Activated T-helper 1 cell treated with anti-CD3 and anti-CD28 coated beads, Interleukin-2, amount 50 U/mL, for 16 hours (primary cell): ENCODE measurements at places on chromosomes 3 and 15.

DNA sequence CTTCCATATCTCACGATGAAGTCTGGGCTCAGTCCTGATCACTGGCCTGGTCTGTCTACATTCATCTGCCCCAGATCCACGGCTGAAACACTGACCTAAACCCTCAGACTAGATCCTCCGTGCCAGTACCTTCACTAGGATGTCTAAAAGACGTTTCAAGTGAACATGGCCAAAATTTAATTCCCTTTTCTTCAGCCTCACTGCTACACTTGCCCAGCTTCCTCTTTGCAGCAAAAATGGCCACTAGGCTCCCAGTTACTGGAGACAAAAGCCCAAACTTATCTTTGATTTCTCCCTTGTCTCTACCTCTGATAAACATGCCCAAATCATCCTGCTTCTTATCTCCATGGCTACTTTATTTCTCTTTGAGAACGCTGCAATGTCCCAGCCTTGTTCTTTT is 1.7 kb downstream of the RASSF1 start:
- no peak for DNase-seq

DNA sequence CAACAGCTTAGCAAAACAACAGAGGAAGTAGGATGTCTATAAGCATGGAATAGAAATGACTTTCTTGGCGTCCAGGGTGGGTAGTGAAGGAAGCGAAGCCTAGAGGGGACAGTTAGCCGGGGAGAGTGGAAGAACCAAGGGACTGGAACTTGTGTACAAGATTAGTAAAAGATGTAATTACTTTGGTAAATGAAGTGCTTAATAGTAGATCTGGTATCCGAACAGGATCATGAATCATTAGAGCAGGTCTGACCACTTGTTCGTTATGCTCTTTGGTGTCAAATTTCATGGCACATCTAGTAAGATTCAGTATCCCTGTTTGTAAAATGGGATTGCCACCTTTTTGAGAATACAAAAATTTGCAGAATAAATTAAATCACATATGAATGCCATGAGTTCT is 112.5 kb upstream of the MLF1 start:
- DNase-seq: no peak

DNA sequence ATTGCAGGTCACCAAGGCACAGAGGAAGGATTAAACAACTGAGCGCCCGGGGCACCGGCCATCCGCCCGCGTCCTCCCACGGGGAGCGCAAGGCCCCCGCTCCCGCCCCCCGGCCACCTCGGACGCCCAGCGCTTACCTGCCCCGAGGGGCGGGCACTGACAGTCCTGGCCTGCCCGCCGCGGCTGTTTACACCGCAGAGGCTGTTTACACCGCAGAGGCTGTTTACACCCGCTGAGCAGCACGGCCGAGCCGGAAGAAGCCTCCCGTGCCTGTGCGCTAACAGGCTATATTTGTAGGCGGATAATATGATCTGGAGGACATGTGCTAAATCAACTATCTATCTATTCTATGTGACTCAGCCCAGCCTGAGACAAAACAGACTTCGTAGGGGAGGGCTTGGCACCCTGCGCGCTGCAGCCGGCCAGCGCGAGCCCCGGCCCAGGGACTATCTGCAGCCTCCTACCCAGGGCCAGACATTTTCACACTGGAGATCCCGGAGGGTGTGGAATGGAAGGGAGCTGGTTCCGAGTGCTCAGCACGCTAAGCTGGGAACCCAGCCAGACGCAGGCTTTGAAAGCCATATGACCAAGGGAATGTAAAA is at the start of gene LRRC2:
TSS of gene LRRC2 (minus strand) at position 263 of the 602 bp plus-strand sequence. CDS start 14,711 bp downstream, outside the sequence.
- peak; percentile 20 for DNase-seq

- DNase-seq: no peak
These were observed 60.8 kb upstream of the ARHGEF3 start for GRCh38 chr3:56862352-56863062.

DNA sequence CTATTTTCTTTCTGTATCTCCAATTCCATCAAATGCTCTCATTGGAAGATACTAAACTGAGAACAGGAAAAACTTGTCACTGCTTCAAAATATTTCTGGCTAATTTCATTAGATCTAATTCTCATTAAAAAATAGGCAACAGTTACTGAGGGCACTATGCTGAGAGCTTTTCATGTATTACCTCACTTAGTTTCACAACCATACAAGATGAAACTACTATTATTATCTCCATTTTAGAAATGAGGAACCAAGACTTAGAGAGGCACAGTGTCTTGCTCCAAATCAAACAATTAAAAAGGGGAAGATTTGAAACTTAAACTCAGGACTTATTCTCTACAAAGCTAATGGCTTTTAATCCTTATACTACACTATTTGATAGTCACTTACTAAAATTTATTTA is 7.2 kb upstream of the OTOL1 start:
- DNase-seq: no peak

DNA sequence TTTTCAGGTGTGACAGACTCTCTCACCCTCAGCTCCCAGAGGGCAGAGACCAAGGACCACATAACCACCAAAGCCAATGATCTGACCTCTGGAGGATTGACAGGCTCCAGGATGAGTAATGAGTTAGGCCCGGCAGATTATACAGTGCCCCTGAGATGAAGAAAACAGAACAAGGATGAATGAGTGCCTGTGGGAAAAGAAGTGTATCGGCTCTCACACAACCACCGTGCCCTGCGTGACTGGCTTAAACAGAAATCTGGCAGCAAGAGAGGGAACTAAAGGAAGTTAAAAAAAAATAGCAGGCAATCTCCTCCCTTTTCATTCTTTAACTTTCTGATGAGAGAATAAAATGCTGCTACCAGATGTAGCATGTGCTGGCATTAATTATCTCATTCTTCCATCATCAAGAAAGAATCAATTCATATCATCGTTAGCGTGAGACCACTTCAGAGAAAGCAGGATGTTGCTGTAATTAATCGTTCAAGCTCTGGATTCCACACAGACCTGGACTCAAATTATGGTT is 227.5 kb upstream of the COL8A1 start:
- no peak for DNase-seq

- DNase-seq: no peak
These were observed 717.6 kb upstream of the GOLIM4 start for GRCh38 chr3:168813225-168813802.

DNA sequence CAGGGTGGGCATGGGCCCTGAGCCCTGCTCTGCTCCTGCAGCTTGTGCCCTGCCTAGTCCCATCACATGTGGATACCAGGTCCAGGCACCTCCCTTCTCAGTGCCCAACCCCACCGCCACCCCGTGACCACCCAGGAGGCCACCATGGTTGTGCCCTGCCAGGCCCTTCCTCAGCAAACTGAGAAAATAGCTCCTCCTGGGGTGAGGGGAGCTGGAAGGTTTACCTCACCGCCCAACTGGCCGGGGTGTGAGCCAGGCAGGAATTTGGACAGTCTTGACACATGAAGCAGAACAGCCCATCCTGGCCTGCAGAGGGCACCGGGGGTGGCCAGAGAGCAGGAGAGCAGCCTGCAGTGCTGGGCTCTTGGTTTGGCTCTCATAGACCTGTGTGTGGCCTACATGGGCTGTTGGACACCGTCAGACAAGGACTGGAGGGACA is 11.4 kb upstream of the C3orf22 start:
- no peak for DNase-seq

DNA sequence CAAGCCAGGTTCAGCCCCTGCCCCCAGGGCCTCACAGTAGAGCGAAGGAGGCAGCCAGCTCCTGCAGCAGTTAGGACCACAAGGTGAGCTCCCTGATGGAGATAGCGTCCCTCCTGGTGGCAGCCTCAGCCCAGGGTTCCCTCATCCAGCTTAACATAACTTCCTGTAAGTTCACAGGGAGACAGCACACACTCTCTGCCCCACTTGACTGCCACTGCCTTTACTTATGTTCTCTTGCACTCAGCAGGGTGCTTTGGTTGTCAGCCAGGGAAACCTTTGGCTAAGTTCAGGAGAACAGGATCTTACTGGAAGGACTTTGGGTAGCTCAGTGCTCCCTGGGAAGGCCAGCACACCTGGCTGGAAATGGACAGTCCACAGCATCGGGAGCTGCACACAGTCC is 10.9 kb downstream of the KBTBD13 start:
- DNase-seq: no peak

DNA sequence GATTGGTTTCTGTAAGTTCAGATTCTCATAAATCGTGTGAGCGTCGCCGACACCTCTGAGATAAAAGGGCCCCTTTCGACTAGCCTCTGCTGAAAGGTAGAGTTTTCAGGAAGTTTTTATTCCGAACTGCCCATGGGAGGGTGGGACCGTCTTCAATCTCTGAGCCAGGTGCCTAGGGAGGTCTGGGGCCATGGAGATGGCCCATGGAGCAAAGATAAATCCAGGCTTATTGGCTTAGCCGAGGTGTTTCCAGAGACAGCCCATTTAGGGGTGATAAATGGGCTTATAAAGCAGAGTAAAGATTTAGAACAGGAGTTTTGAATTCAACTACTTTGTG is 442 bp downstream of the QTRT2 start:
- no peak for DNase-seq

GRCh38 chr3:8464668-8465067 is 37.0 kb upstream of the LMCD1 start:
- no peak for DNase-seq

DNA sequence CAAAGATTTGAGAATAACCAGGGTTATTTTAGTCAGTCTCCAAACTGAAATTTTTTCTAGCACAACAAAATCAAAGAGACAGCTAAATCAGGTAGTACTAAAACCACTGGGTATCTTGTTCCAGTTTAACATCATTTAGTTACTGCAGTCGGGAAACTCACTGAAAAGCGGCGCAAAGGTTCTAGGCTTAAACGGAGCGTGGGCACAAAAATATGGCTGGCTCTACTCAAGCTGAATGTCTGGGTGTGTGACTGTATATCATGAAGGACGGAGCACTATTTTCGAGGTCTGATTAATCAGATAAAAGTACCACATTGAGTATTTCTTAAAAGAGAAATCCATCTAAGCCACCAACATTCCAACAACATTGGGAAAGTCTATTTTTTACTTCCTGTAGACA is 152.1 kb downstream of the TBL1XR1 start:
- DNase-seq: no peak

GRCh38 chr15:69997813-69998212 is 99.9 kb downstream of the TLE3 start:
- no peak for DNase-seq

DNA sequence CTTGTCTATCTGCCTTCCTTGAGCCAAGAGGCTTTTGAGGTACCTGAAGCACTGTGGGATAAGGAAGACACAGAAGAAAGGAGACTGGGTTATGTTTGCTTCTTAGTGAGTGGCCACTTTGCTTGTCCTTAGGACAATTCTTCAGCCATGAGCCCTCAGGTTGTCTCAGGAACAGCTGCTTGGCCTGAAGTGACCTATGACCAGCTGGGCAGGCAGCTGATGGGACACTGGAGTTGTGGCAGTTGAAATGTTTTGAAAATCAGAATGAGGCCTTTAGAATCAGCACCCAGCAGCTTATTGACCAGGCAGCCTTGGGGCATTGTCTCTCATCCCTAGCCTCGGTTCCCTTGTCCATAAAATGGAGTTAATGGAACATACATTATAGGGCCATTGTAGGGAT is 37.0 kb downstream of the RBP2 start:
- no peak for DNase-seq

DNA sequence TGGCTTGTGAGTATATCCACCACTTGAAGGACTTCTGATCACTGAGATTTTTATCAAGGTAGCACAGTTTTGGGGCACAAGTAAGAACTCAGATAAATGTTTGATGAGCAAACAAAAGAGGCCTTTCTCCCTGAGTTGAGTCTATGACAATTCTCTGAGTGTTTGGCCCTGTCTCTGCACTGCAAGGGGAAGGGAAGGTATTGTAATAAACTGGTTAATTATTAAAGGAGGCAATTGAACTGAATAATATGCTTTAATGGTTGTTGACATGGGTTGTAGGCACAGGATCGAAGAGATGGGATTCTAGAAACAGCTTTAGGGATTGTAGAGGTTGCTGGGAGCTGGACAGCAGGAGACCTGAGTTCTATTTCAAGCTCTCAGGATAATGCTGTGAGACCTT is 95.0 kb upstream of the MRPL3 start:
- no peak for DNase-seq

DNA sequence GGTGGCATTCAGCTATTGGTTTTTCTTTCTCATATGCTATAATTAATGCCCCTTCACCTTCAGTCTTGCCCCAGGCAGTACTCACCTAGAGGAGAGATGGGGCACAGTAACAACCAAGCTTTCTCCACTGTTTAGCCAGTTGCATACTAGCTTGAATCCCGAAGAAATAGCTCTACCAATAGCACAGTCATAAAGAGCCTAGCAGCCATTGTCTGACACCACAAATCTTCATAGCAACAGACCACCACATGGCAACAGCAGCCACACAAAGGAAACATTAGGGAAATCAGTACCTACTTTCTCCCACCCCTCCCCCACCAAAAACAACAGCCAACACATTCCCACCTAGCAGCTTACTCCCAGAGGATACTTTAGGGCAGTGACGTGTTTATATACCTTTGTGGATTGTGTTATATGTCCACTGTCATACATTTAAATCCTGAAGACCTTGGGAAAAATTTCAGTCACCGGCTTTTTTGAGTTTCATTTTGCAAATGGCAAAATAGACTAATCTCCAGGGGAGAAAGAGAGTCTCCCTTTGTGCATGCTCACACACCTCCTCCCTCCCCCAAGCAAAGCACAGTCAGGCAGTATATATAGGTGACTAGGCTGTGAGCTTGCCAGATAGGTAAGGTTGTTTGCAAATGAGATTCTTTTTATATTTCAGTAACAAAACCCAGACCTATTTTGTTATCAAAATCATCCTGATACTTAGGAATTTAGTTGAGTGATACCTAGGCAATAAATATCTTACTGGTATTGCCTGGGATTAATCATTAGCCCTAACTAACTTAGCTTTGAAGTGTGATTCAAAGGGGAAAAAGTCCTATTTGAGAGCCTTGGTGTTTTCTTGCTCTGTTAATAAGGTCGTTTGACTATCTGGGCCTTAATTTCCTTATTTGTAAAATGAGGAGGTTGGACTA is 140.6 kb downstream of the RBPMS2 start:
- DNase-seq: no peak

GRCh38 chr15:83106994-83107840 is at the start of gene TM6SF1:
Gene TM6SF1, plus strand, starts transcription at chr15:83107645. Its CDS starts 36 bp downstream, at chr15:83107681.
- DNase-seq: no peak

GRCh38 chr3:20054549-20054987 is 14.3 kb downstream of the KAT2B start:
- DNase-seq: peak; percentile 55

DNA sequence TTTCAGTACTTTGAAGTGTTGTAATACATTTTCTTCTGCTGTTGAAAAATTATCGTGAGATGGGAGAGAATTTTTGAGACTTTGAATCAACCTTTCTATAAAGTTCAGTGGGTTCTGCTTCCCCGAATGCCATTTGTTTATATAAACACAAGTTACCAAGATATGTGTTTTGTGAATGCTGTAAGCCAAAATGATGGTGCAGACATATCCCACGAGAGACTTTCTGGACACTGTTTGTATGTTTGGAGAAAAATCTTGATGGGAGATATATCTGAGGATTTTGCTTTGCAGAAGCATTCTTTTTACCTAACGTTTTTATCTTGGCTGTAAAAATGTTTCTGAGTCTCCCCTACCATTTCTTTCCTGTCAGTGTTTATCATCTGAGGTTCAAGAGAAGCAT is 526.6 kb upstream of the ZNF717 start:
- no peak for DNase-seq

DNA sequence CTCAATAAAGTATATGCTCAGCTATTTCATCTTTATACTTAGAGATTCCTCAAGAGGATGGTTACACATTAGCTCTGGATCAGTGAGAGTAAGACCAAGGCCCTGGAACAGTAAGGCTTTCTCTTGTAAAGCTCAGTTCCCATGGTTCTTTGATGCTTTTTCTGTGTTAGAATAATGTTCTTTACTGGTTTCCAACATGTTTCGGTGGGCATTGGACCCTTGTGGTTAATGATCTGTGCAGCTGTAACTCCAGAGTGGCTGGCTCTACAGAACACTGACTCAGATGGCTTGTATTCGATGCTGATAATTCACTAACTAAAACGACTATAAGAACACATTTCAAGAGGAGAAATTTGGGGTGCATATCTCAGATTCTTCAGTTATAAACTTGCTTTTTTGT is 114.7 kb downstream of the AKAP13 start:
- no peak for DNase-seq
